ENCODE measurements at places on chromosomes 3 and 15. TPM values are rescaled to one million over a fixed set of nuclear protein-coding genes. Genes with fewer than 3 reads are reported as not detected.

GRCh38 chr15:60003243-60004008 lies 685 bp upstream of the FOXB1 start:
- DNase-seq: no peak

- DNase-seq: no peak
These were observed 6.2 kb upstream of the ZNF774 start for GRCh38 chr15:90345857-90346256.

The NOX5 gene
- 0.05 TPM for total RNA-seq

The LIPH gene
- total RNA-seq: 58.3 TPM

DNA sequence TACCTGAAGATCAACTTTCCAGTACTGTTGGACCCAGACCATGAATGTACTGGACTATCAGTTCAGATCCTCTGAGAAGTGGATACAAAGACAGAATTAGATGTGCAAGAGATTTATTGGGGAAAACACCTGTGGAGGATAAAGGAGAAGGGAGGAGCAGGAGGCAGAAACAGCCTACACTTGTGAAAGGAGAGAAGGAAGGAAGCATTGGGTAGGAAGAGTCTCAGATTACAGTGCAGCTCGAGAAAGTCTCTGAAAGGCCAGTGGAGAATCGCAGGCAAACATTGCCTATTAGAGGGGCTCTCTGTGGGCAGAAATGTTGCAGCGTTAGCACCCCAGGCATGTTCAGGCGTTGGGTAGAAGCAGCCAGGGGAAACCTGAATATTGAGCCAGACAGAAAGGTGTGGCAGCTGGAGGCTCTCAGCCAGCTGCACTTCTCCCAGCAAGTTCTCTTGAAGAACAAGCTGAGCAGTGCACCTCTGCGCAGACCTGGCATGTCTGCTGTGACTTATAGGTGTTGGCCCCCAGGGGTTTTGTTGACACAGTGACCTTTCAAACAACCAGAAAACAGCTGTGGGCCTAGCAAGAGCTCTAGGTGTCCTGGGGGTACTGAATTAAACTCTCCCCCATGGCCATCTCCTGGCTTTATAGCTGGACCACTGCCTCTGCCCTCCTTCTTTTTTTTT lies 7.0 kb downstream of the CHST14 start:
- no peak for DNase-seq

- no peak for DNase-seq
These were observed 31.2 kb upstream of the FXR1 start for GRCh38 chr3:180881065-180881801.

GRCh38 chr15:69537901-69538300 lies 85.3 kb downstream of the RPLP1 start:
- DNase-seq: no peak

The COL6A5 gene
- 0.15 TPM for total RNA-seq

- DNase-seq: no peak
These were observed 178.1 kb upstream of the KBTBD8 start for GRCh38 chr3:66819993-66820501.

DNA sequence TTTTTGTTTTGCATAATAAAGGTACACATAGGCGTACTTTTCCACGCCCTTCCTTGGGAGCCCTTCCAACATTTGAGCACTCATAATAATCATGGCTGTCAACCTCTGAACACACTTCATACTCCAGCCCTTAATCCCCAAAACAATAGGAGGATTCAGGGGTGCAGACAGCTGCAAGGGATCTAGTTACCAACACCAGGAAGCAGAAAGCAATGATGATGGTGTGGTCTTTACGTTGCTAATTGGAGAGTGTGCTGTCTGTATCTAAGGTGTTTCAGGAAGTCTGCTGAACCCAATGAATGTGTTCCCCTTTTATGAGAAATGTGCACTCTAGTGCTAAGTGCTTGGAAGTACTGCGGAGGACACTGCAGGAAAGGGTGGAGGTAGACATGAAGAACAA lies 60.3 kb upstream of the PDZRN3 start:
- DNase-seq: no peak

- DNase-seq: no peak
These were observed 32.1 kb upstream of the RPS17 start for GRCh38 chr15:82572311-82572710.

GRCh38 chr3:93994056-93994455 lies 14.1 kb downstream of the ARL13B start:
- DNase-seq: no peak

Measured in colonic mucosa (tissue), 4 donors.